ENCODE measurements at places on chromosomes 7 and 10. TPM values are rescaled to one million over a fixed set of nuclear protein-coding genes. Genes with fewer than 3 reads are reported as not detected.

Gene CPA2
- total RNA-seq = not detected

Gene CDC14C
- total RNA-seq = not detected

Gene SPRN
- under 0.01 TPM for total RNA-seq

Gene SLC25A40
- total RNA-seq = 12.0 TPM

Gene HOXA7
- 1.9 TPM for total RNA-seq
